ENCODE measurements at places on chromosomes 6 and 20.

DNA sequence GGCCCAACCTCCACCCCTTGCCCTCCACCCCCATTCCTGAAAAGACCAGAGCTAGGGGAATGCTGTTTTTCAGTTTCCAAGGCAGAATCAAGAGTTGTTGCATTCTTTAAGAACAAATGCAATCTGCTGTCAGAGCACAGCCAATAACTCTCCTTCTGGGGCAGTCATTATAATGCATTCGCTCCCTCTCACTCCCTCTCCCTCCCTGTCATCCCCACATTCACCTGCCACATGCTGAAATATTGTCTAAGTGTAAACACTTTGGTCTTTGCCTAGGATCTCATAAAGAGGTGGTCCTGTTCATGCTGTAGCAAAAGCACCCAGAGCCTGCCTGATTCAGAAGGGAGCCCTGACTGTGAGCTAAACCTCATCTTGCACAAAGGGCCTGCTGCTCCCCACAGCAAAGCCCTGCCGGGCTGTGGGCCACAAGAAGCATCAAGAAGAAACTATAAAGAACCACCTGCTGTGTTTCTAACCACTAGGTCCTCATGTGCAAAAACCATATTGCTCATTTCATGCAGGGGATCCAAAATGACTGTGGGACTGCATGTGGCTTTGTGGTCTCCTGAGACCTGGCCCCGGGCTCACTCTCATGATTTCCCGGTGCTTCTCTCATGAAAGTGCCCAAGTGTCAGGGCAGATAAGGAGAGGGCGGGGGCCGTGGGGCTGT, 85.6 kb downstream of the GPR6 start:
- DNase-seq: peak; percentile 12

DNA sequence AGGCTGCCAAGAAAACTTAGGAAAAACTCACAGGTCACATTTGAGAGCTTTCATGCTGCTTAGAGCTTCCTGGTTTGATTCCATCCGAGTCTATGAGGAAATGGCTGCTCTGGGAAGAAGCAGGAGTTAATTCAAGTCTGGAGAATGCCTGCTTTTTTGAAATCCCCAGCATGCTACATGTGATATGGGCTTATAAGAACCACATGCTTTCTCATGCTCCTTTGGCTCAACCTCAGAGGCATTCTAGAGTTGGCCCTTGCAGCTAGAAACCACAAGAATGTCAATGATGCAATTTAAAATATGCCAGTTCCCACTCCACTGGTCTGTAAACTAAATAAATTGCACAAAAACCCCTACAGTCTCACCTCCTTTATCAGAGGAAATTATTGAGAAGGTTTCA, 142.9 kb upstream of the OLIG3 start:
- no peak for DNase-seq

GRCh38 chr6:43457643-43458042, 2.3 kb upstream of the DLK2 start:
- DNase-seq: no peak

GRCh38 chr6:150373260-150373701, 4.5 kb downstream of the IYD start:
- no peak for DNase-seq

Measured in activated T-cell treated with anti-CD3 and anti-CD28 coated beads for 48 hours (primary cell).